ENCODE measurements at places on chromosomes 11 and 22. TPM values are rescaled to one million over a fixed set of nuclear protein-coding genes. Genes with fewer than 3 reads are reported as not detected.

Gene KRTAP5-2
- total RNA-seq, result not detected

Gene SLC22A9
- not detected for total RNA-seq

Gene CRYBB3
- not detected for total RNA-seq

Gene MUC2
- total RNA-seq, result 0.59 TPM

Gene SULT4A1
- not detected for total RNA-seq

Gene FAM181B
- 0.06 TPM for total RNA-seq

Gene CRYAB
- 15.9 TPM for total RNA-seq

Gene SLC5A4
- not detected for total RNA-seq

Gene GTSE1
- total RNA-seq, result 32.0 TPM

Gene WT1
- 5.5 TPM for total RNA-seq

Gene C22orf42
- total RNA-seq, result not detected

Gene CSKMT
- total RNA-seq, result 16.2 TPM

Gene PGM2L1
- total RNA-seq, result 15.3 TPM

Gene TSPAN18
- 2.7 TPM for total RNA-seq

Gene SLC5A12
- total RNA-seq, result not detected

Gene MRGPRF
- not detected for total RNA-seq

Gene RBMXL2
- not detected for total RNA-seq

Gene PATE2
- total RNA-seq, result not detected

Gene APOBEC3A
- not detected for total RNA-seq

Gene LRRC74B
- total RNA-seq, result not detected

Gene CSNK2A3
- total RNA-seq, result 1.9 TPM

Gene NRIP3
- 0.98 TPM for total RNA-seq

Gene LINC01488
- total RNA-seq, result not detected

Gene IL17REL
- 0.06 TPM for total RNA-seq

Gene TSSK2
- not detected for total RNA-seq

All from A549 treated with ZK216348 at 1 μM for 4 hours (cell line).